Colonic mucosa (tissue), 4 donors: ENCODE measurements at places on chromosomes 2 and 18.

- no peaks in the 10 kb centered on the region for H3K36me3 ChIP-seq
- no peak for DNase-seq
- no peak overlapping the region for H3K4me3 ChIP-seq
Measured at GRCh38 chr2:61626827-61627226, 88.7 kb upstream of the XPO1 start.

DNA sequence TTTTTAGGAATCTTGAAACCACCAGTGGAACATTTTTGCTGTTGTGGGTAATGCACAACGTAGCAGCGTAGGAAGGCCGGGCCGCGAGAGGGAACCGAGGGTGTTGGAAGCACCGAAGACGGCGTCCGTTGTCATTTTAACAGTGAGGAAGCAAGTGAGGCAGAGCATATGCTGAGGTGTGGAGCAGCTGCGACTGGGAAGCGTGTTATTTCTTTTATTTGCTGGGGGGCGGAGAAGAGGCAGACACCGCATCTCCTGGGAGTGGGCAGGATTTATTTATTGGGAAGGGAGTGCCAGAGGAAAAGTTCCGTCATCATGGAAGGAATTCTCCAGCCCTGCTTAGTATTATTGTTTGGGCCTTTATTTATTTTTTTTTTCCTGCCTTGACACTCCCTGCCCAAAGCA lies 232.8 kb downstream of the KLHL29 start:
- no peaks in the 10 kb centered on the region for H3K36me3 ChIP-seq
- H3K27ac ChIP-seq, result peak overlapping the region; percentile 24
- no peak overlapping the region for H3K4me3 ChIP-seq
- DNase-seq, result no peak

DNA sequence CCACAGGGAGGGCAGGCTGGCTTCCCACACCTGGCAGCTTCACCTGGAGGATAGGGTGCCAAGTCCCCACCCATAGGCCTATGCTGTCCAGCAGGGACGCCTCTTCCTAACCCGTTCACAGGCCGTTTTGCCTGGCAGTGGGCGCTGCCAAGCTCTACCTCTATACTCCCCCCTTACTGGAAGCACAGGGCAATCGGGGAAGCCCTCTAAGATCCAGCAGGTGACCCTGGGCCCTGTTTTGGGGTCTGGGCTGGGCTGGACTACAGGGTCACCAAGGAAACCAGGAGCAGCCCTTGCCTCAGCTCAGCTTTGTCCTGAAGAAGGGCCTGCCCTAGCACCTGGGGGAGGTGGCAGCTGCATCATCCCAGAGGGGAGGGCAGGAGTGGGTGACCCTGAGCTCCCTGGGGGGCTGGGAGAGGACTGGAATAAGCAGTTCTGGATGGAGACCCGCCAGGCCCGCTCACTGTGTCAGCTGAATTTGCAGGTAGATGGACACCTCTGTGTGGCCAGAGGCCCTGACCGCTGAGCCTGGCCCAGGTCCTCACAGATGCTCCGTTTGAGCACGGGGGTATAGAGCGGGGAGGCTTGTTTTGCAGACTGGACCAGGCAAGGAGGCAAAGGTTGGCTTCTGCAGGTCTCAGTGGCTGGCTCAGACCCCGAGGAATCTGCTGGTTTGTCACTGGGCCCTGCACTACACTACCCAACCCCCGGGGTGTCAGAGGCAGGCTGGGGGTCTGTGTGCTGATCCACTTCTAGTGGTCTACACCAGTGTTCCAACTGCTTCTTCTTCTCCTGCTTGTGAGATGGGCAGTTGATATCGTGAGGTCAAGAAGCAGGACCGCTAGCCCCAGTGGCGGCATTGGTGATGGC lies 163.1 kb downstream of the ASB1 start:
- H3K27me3 ChIP-seq, result no peaks in the 10 kb centered on the region
- H3K36me3 ChIP-seq, result no peaks in the 10 kb centered on the region
- H3K4me3 ChIP-seq, result no peak overlapping the region
- H3K4me1 ChIP-seq, result no peaks in the 10 kb centered on the region
- no peak overlapping the region for H3K27ac ChIP-seq

DNA sequence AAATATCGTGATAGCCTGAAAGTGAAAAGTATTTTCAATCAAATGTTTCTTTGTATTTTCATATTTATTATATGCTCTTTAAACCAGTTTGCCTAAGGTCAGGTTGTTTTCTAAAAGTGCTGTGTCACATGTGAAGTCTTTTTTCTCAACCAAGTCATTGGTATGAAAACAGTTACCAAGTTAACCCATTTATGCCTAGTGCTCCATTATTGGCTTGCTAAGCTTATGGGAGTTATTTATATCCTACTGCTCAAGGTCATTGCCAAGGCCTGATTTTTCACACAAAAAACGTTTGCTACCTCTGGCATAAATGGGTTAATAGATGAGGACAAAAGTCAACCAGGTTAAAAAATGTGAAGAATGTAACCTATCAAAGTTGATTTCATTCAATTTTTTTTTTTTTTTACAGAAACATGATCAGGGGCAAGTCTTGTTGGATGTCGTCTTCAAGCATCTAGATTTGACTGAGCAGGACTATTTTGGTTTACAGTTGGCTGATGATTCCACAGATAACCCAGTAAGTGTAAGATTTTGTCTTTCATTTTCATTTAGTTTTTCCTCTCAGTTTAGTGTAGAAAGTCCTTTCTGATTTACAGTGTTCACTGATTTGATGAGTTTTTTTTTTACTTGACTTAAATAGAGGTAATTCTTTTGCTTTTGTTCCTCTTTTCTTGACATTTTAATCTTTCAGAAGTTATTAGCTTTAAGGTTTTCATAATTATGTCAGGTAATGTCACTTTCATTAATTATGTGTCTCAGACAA lies 102.6 kb downstream of the PTPN4 start:
- no peak for DNase-seq
- H3K4me3 ChIP-seq, result no peak overlapping the region
- H3K27me3 ChIP-seq, result no peaks in the 10 kb centered on the region

GRCh38 chr2:221360312-221360711 lies 211.8 kb downstream of the EPHA4 start:
- H3K27me3 ChIP-seq, result no peaks in the 10 kb centered on the region
- DNase-seq, result no peak
- H3K4me3 ChIP-seq, result no peak overlapping the region
- H3K36me3 ChIP-seq, result no peaks in the 10 kb centered on the region
- H3K4me1 ChIP-seq, result no peaks in the 10 kb centered on the region
- H3K27ac ChIP-seq, result no peak overlapping the region

- H3K4me3 ChIP-seq, result no peak overlapping the region
- no peak for DNase-seq
- H3K4me1 ChIP-seq, result no peaks in the 10 kb centered on the region
- H3K27me3 ChIP-seq, result no peaks in the 10 kb centered on the region
Measured at GRCh38 chr18:65057439-65058083, 693.3 kb upstream of the CDH7 start.

- no peaks in the 10 kb centered on the region for H3K36me3 ChIP-seq
- H3K4me1 ChIP-seq, result no peaks in the 10 kb centered on the region
- DNase-seq, result no peak
- H3K27me3 ChIP-seq, result no peaks in the 10 kb centered on the region
Measured at GRCh38 chr18:34121200-34121721, 103.5 kb downstream of the NOL4 start.

- H3K36me3 ChIP-seq, result no peaks in the 10 kb centered on the region
- H3K27me3 ChIP-seq, result no peaks in the 10 kb centered on the region
- H3K4me3 ChIP-seq, result no peak overlapping the region
- H3K27ac ChIP-seq, result no peak overlapping the region
- H3K4me1 ChIP-seq, result peaks cover 5% of the 10 kb centered on the region
- DNase-seq, result no peak
Measured at GRCh38 chr2:69021727-69022126, 8.7 kb downstream of the ANTXR1 start.

DNA sequence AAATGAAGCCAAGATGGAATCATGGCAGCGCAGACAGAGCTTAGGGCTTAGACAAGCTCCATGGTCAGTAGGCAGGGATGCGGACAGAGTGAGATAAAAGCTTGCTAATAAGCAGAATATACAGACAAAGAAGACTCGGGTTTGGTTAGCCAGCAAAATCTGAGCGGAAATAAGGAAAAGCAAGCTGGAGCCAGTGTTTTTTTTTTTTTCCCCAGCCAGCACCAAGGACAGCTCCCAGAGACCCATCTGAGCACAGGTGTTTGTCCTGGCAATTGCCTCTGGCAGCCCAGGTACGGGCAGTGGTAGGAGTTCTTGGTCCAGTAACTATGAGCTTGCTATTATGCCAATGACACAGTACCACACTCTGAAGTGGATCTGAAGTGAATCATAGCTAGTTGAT lies 187.6 kb downstream of the ADCYAP1 start:
- no peak overlapping the region for H3K27ac ChIP-seq
- no peaks in the 10 kb centered on the region for H3K36me3 ChIP-seq
- H3K4me3 ChIP-seq, result no peak overlapping the region
- H3K4me1 ChIP-seq, result no peaks in the 10 kb centered on the region

GRCh38 chr2:2869553-2869952 lies 508.1 kb downstream of the EIPR1 start:
- H3K4me1 ChIP-seq, result no peaks in the 10 kb centered on the region
- H3K27me3 ChIP-seq, result no peaks in the 10 kb centered on the region
- H3K27ac ChIP-seq, result no peak overlapping the region
- H3K4me3 ChIP-seq, result no peak overlapping the region

DNA sequence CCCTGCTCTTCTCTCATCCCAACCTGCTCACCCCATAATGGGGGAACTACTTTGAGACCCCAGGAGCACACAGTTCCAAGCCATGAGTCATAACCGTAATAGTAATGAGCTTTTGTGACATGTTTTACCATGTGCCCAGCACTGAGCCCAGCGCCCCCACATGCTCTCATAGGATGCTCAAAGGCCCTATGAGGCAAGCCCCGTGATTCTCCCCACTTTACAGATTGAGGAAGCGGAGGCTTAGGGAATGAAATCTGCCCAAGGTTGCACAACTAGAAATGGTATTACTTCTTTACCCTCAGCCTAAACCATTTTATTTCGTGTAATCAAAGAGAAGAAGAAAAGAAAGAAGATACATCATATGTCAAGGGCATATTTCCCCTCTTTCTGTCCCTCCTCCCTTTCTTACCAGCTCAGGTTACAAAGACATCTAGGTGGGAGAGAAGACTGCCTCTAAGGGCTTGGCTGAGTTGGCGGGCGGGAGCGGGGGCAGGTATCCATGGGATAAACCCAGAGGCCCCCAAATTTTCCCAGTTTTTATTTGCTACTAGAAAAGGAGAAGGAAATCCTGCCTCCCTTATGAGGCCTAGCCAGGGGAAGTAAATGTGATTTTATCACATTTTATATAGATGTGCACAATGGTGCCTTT lies 24.2 kb downstream of the BCL11A start:
- no peak for DNase-seq
- no peaks in the 10 kb centered on the region for H3K36me3 ChIP-seq
- peaks cover 4% of the 10 kb centered on the region for H3K4me1 ChIP-seq
- H3K4me3 ChIP-seq, result no peak overlapping the region
- H3K27ac ChIP-seq, result peak overlapping the region; percentile 56

- no peak overlapping the region for H3K27ac ChIP-seq
- no peaks in the 10 kb centered on the region for H3K27me3 ChIP-seq
- DNase-seq, result no peak
- no peak overlapping the region for H3K4me3 ChIP-seq
- peaks cover 7% of the 10 kb centered on the region for H3K4me1 ChIP-seq
Measured at GRCh38 chr2:199979398-199979797, 24.0 kb downstream of the MAIP1 start.

GRCh38 chr2:149330127-149331022 lies at the start of gene LYPD6:
Gene LYPD6, plus strand, starts transcription at chr2:149330587. Its CDS starts 107,122 bp downstream, at chr2:149437709.
- H3K27me3 ChIP-seq, result no peaks in the 10 kb centered on the region
- H3K4me1 ChIP-seq, result no peaks in the 10 kb centered on the region
- H3K4me3 ChIP-seq, result peak within 1 kb of the TSS; percentile 73
- peak; percentile 79 for DNase-seq
- peak within 1 kb of the TSS; percentile 62 for H3K27ac ChIP-seq

DNA sequence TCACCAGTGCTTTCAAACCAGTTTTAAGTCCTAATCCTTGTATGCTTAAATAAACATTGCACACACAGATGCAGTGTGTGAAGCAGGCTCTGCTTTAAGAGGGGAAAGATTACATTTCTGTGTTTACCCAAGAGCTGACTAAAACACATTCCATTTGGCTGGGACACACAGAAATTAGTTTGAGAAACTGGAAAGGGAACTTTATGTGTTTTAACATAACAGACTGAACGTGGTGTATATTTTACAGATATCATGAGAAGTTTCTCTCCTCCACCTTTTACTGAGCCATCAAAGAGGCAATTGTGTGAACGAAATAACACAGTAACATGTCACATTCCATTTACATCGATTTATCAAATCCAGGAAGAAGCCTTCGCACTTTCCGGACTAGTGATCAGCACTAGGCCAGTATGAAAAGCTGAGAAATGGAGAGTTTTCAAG lies 121.8 kb downstream of the MAIP1 start:
- no peaks in the 10 kb centered on the region for H3K27me3 ChIP-seq
- no peak overlapping the region for H3K4me3 ChIP-seq
- no peaks in the 10 kb centered on the region for H3K36me3 ChIP-seq
- no peaks in the 10 kb centered on the region for H3K4me1 ChIP-seq

GRCh38 chr2:223768179-223768578 lies 69.2 kb downstream of the AP1S3 start:
- no peaks in the 10 kb centered on the region for H3K4me1 ChIP-seq
- no peak overlapping the region for H3K27ac ChIP-seq
- DNase-seq, result no peak
- no peaks in the 10 kb centered on the region for H3K27me3 ChIP-seq

DNA sequence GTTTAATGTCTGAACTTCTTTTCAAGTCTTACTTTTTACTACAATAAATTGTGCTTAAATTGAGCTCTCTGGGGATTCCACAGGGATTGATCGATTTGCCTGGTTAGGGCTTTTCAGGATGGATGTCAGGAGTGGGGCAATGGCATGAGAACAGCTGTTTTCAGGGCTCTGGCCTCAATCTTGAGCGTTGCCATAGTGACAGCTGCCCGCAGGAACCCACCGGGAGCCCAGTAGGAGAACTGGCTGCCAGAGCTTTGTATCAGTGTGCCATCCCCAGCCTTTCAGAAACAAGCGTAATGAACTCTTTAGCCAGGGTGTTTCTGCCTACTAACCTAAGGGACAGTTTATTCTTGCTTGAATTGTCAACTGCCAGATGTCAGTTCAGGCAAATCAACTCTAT lies 93.5 kb downstream of the GALNT3 start:
- no peak overlapping the region for H3K27ac ChIP-seq
- H3K4me1 ChIP-seq, result no peaks in the 10 kb centered on the region
- H3K4me3 ChIP-seq, result no peak overlapping the region
- no peaks in the 10 kb centered on the region for H3K36me3 ChIP-seq

- H3K4me1 ChIP-seq, result no peaks in the 10 kb centered on the region
- H3K27ac ChIP-seq, result no peak overlapping the region
- H3K4me3 ChIP-seq, result no peak overlapping the region
Measured at GRCh38 chr2:146037334-146037870, 1517.5 kb upstream of the ZEB2 start.

GRCh38 chr2:144489315-144489916 lies 30.5 kb downstream of the ZEB2 start:
- H3K27me3 ChIP-seq, result no peaks in the 10 kb centered on the region
- no peaks in the 10 kb centered on the region for H3K36me3 ChIP-seq
- H3K4me3 ChIP-seq, result no peak overlapping the region
- no peak for DNase-seq
- no peak overlapping the region for H3K27ac ChIP-seq

DNA sequence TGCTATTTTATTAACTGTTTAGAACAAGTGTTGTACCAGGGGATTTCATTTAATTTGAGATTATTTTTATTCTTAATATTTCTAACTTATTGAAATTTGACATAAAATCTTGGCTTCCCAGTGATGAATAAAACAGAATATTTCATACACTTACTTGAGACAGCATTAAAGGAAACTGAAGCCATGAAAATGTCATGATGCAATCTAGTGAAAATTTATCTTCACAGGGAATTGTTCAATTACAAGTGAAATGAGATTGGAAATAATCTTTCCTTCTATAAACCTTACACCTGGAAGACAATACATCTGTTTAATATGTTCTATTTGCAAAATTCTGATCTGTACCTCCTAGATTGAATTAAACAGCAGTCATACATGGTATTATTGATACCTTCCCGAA lies 511.0 kb upstream of the CDH7 start:
- no peak overlapping the region for H3K4me3 ChIP-seq
- H3K27me3 ChIP-seq, result no peaks in the 10 kb centered on the region
- H3K4me1 ChIP-seq, result no peaks in the 10 kb centered on the region
- no peaks in the 10 kb centered on the region for H3K36me3 ChIP-seq
- no peak overlapping the region for H3K27ac ChIP-seq
- DNase-seq, result no peak
